ENCODE measurements at places on chromosomes 16 and 17.
A peak's percentile ranks its signal among the peaks of the same experiment; 100 is the strongest.

- DNase-seq, result peak; percentile 56
These were observed 26.3 kb downstream of the CEP112 start for GRCh38 chr17:66165537-66166123.

DNA sequence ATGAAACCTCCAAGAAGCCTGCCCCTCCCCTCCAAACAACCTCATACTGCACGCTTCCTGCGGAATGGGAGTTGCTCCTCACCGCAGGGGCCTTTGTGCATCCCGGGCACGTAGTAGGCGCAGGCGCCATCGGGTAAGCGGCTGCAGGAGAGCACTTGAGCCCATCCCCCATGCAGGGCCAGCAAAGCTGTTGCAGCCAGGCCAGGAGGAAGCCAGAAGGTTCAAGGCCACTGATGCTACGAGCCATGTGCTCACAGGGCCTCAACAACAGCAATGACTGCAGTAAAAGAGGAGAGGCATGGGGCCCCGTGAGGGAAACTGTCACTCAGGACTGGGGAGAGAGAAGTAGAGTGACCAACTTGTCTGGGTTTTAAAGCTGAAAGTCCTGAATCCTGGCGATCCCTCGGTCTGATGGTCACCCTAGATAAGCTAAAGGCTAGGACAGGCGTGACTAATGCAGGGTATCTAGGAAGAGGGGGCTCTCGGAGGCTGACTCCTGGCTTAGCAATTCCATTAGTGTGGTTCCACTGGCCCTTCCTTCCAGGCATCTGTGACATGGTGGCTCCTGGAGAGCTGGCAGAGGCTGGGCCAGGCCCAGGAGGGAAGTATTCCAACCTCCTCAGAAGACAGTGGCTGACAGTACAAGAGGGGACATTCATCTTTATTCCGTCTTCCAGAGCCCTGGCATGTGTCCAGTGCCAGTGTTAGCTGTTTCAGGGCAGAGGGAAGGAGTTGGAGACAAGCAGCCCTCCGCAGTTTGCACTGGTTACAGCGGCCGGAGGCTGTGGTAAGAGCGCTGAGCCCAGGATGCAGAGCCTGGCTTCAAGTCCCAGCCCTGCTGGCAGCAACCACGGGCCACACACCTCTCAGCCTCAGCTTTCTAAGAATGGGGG lies 20.8 kb downstream of the GOSR2 start:
- peak; percentile 68 for DNase-seq

- no peak for DNase-seq
These were observed 250.2 kb downstream of the CDH13 start for GRCh38 chr16:82876951-82877350.

- DNase-seq, result no peak
These were observed 9.5 kb downstream of the ADGRG1 start for GRCh38 chr16:57637965-57638364.

GRCh38 chr16:839643-840408 lies 39.3 kb upstream of the GNG13 start:
- DNase-seq, result no peak

DNA sequence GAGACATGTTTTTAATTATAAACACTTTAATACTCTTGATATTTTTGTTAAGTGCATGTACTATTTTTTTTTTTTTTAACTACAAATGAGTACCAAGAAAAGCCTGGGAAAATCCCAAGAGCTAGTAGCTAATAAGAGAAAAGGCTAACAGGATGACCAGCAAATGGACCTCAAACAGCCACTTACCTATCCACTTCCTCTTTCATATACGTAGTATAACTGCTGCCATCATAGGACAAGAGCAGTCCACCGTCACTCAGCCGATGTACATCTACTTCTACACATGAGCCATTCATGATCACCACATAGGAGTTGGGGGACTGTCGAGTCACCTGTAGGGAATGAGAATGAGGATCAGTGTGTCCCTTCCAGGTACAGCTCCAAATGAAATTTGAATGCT lies 128.0 kb upstream of the C17orf78 start:
- no peak for DNase-seq

GRCh38 chr16:56869513-56870275 lies 4.7 kb downstream of the SLC12A3 start:
- DNase-seq, result peak; percentile 71

DNA sequence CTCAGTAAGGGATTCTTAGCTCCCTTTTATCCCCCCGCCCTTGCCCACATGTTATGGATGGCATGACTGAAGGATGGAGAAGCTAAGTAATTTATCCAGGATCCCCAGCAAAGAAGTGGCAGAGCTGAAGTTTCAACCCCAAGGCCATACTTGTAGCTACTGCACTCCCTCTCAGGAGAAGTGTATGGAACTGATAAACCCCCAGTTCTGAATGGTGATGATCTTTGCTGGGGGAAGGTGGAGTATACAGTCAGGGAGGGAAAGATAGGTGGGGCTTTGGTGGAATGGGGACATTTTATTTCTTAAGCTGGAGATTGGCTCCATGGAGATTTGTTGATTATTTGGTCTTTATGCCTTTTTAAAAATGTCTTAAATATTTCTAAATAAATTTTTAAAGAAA lies 58.3 kb downstream of the TNRC6C start:
- no peak for DNase-seq

DNA sequence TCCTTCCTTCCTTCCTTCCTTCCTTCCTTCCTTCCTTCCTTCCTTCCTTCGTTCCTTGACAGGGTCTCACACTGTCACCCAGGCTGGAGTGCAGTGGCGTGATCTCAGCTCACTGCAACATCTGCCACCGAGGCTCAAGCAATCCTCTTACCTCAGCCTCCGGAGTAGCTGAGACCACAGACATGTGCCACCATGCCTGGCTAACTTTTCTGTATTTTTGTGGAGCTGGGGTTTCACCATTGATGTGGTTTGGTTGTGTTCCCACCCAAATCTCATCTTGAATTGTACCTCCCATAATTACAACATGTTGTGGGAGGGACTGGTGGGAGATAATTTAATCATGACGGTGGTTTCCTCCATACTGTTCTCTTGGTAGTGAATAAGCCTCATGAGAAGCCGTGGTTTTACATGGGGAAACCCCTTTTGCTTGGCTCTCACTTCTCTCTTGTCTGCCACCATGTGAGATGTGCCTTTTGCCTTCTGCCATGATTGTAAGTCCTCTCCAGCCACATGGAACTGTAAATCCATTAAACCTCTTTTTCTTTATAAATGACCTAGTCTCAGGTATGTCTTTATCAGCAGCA lies 90.3 kb upstream of the MPHOSPH6 start:
- no peak for DNase-seq

GRCh38 chr17:58092797-58093385 lies 9.7 kb downstream of the DYNLL2 start:
- DNase-seq, result no peak

Measured in iPS-NIHi11 (cell line).